ENCODE measurements at places on chromosomes 7 and 10. TPM values are rescaled to one million over a fixed set of nuclear protein-coding genes. Genes with fewer than 3 reads are reported as not detected.

SFXN4 gene
- 22.6 TPM for total RNA-seq

DNA sequence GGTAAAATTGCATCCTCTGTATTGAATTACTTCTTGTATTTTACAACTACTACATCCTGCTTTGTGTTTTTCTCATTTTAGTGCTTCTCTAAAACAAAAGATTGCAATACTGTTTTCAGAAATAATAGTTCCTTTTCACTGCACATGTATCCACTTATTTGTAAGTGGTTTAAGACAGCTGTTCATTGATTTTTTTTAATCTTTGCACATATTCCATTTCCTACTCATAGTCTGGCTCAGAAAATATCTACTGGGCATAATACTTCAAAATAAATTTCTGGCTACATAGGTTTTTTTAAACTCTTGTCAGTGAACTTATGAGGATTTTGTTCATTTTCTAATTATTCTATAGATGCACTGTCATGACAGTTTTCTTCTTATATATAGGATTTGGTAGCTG is 54.8 kb downstream of the SND1 start:
- DNase-seq, result no peak

GRCh38 chr7:136030867-136031318 is 53.7 kb upstream of the MTPN start:
- peak; percentile 66 for DNase-seq

REPIN1 gene
- 11.3 TPM for total RNA-seq

- no peak for DNase-seq
Observed at GRCh38 chr10:5809527-5810154, 3.6 kb downstream of the GDI2 start.

GRCh38 chr10:15455456-15455855 is 84.4 kb upstream of the FAM171A1 start:
- DNase-seq, result no peak

DNA sequence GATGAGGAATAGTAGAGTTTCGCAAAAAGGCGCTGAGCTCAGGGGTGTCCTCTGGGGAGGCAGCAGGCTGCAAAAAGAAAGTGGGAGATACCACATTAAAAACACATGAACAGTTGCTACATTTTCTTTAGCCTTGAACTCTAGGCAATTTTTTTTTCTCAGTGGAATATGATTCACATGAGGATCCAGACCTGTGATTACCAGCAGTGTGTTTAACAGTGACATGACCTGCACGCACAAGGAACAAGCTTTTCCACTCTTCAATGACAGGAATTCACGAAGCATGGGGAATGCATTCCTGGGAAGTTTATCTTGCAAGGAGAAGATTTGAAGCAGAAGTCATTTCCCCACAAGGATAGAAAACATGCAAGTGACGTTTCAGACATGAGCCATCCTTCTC is 161.6 kb downstream of the ITGA8 start:
- DNase-seq, result no peak

PTPRN2 gene
- 0.91 TPM for total RNA-seq

- no peak for DNase-seq
Observed at GRCh38 chr7:131031099-131031868, 296.4 kb upstream of the MKLN1 start.

Measured in mammary epithelial cell (primary cell).